ENCODE measurements at places on chromosomes 16 and 17.

GRCh38 chr17:46883871-46884520, 32.6 kb downstream of the WNT9B start:
- DNase-seq, result no peak

DNA sequence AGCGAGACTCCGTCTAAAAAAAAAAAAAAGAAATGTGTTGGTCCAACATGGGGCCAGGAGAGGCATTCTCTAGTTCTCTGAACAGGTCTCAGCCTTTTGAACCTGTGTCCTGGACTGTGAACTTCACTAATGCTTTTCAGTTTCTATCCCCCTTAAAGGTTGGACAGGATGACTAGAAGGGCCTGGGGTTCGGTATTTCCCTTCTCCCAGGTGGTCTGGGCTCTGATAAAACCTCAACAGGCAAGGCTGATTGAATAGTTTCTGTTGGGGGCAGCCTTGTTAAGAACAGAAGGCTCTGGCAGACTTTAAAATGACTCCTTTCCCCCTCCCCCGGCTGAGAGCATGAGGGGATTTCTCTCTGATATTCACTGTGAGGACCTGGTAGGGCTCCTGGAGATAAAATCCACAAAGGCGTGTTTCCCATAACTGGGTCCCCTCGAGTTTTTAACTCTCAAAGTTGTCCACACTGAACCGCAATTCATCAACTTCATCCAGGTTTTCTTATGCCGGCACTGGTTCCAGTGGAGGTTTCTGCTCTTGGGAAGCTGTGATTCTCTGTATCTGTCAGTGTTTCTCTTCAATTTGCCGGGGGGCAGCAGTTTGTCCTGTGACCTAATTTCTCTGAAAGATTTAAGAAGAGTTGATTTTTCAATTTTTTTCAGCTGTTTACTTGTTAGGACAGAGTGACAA, 91.3 kb downstream of the METRNL start:
- no peak for DNase-seq

- no peak for DNase-seq
These were observed 46.1 kb downstream of the ANKRD11 start for GRCh38 chr16:89444151-89444723.

DNA sequence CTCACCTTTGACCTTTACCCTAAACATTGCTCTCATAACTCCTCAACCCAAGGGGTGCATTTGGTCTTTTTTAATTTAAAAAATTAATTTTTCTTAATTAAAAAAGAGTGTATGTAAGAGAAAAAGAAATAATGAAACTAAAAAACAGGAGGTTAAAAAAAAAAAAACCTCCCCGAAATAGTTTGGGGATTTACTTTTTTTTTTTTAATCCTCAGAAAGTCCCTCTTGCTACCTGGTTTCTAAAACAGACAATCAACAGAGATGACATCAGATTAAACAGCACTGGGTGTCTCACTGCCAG, 301.3 kb downstream of the SOX9 start:
- no peak for DNase-seq

DNA sequence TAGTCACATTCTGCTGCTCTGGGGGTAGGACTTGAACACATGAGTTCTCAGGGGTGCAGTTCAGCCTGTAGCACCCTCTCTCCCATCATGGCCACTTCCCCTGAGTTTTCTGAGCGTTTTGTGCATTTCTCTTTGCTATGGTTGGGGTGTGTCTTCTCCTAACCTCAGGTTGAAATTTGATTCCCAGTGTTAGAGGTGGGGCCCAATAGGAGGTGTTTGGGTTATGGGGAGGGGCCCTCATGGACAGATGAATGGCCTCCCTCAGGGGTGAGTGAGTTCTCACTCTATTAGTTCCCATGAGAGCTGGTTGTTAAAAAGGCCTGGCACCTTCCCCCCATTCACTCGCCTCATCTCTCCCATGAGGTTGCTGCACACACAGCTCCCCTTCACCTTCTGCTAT, 101.1 kb downstream of the FOXL1 start:
- DNase-seq, result no peak

GRCh38 chr17:64775701-64776570, 113.8 kb upstream of the SMURF2 start:
- no peak for DNase-seq

DNA sequence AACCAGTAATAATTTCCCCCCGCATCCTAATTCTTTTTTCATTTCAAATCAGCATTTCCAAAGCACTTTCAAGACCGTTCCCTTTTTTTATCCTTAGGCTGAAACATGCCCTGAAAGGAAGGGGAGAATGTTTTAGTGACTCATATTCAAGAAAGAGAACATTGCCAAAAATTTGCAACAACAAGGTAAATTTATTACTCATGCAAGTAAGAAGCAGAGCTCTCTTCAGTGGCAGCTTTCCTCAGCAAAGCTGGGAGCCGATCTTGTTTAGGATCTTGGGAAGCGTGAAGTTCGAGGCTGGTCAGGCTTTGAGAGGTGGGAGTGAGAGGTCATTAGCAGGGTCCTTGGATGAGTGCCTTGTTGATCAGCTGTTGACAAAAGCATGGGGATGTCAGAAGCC, 129.5 kb downstream of the PRKCA start:
- no peak for DNase-seq

DNA sequence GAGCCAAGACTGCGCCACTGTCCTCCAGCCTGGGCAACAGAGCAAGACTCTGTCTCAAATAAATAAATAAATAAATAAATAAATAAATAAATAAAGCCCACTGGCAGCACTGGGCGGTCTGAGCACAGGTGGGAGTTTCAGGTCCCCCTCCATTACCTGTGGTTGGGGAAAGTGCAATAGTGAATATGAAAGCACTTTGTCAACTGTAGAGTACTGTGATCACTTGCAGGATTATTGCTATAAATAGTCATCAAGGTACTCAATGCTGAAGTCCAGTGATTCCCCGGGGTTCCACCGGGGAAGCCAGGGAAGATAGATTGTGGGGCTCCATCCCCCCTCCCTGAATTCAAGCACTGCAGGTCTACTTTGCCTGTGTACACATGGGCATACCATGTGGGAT, 42.7 kb upstream of the CPNE2 start:
- DNase-seq, result no peak

- DNase-seq, result no peak
These were observed 936 bp downstream of the EMC6 start for GRCh38 chr17:3669548-3669947.

- no peak for DNase-seq
These were observed 175.7 kb downstream of the KCNJ2 start for GRCh38 chr17:70345061-70345460.

DNA sequence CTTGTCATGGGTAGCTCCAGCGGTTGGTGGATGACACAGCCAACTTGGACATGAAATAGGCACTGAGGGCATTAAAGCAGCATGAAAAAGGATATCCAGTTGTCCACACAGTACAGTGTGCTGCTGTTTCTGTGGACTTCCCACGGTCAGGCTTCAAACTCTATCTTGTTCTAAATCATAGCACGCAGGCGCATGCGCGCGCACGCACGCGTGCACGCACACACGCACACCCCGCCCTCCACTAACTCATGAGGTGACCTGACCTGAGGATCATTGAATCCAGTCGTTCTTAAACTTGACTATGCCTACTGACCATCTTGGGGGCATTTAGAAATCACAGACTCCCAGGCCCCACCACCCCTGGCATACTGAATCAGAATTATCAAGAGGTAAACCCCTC, 361.4 kb downstream of the CA10 start:
- DNase-seq, result no peak

- no peak for DNase-seq
These were observed 5.4 kb upstream of the SLC5A2 start for GRCh38 chr16:31477220-31478216.

GRCh38 chr16:68289621-68290329, 21.0 kb downstream of the SLC7A6OS start:
- no peak for DNase-seq

GRCh38 chr17:48192321-48192731, 84.8 kb downstream of the SNX11 start:
- DNase-seq, result no peak

GRCh38 chr17:7439462-7440112, at the start of gene FGF11:
FGF11 (plus strand) TSS chr17:7439512; CDS start chr17:7439621, 109 bp downstream.
- DNase-seq, result no peak

DNA sequence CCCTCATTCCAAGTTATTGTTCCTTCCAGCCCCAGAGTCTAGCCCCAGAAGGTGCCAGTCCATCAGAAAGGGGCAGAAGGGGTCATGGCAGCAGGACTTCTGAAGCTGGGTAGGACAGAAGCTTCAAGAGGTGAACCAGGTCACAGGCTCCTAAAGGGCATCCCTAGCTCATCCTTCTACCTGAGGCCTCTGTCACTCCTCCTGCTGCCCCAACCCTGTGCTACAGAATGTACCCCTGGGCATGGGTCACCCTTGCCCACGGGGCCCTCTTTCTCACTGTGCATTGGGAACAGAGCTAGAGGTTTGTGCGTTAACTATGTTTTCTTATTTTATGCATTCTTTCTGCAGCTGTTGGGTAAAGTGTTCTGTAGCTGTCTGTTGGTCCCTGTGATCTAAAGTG, 46.5 kb downstream of the DNAH17 start:
- no peak for DNase-seq

- no peak for DNase-seq
These were observed 143.0 kb downstream of the SNX29 start for GRCh38 chr16:12119562-12119961.

- no peak for DNase-seq
These were observed 95.1 kb downstream of the METRNL start for GRCh38 chr17:83174362-83175118.

DNA sequence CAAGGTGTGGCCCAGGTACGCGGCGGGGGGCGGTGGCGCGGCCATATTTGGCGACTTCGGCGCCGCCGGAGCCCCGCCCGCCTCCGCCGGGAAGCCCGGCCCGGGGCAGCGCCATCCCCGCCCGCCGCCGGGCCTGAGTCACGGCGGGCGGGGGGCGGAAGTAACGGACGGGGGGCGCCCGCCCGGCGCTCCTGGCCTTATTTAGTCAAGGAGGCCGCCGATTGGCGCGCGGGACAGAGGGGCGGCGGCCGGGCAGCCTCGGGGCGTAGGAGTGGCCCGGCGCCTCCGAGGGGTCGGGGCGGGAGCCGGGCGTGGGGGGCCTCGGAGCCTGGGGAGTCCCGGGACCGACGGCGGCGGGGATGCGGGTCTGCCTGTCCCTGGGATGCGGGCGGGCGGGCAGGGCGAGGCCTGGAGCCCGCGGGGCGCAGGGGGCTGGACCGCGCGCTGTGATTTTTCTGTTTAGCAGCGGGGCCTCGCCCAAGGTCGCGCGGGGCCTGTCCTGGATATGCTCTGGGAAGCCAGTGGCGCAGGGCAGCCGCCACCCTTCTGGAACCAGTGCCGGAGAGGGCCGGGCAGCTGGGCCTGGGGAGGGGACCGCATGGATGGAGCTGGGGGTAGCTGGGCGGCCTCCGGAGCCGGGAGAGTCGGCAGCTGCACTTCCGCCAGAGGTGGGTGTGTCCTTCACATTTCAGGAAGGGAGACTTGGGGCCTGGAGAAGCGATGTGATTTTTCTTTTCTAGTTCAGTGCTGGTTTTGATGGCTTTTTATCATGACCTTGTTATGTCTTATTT, 2.3 kb upstream of the ACTG1 start:
- DNase-seq, result no peak

DNA sequence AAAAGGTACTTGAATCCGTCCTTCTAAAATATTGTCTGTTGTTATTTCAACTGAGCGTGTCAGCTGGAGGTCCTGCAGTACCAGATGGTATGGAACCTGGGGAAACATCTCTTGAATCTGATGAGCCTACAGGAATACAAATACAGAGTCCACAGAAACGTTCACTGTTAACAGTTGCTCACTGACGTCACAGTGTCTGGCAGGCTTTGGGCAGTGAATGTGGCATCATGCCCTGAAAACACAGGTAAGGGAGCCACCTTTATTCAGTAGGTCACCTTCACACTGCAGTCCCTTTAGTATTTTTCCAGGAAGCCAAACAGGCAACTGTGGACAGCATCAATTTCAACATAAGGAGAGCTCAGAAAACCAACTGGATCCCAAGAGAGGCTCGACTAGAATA, 56.1 kb downstream of the AMFR start:
- no peak for DNase-seq

- no peak for DNase-seq
These were observed 33.5 kb downstream of the PPM1E start for GRCh38 chr17:58789160-58789559.

GRCh38 chr17:43732958-43733357, 25.6 kb downstream of the SOST start:
- no peak for DNase-seq

DNA sequence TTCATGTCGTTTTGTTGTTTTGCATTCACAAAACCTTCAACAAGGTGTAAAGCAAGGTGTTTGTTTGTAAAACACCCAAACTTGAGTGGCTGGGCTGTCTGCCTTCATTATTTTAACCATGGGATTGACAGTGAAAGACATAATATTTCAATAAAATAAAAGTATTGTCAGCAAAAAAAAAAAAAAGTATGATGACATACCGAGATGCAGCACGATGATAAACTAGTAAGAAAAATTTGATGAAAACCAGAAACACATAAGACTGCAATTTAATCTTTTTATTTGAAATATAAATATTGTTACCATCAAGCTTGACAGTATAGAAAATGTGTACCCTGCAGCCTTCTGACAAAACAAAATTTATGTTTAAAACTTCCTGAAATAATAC, 419.3 kb upstream of the DYNLRB2 start:
- no peak for DNase-seq

- no peak for DNase-seq
These were observed 114.5 kb downstream of the CLEC16A start for GRCh38 chr16:11058832-11059231.

- no peak for DNase-seq
These were observed 9.3 kb downstream of the SLC46A1 start for GRCh38 chr17:28396635-28397239.

DNA sequence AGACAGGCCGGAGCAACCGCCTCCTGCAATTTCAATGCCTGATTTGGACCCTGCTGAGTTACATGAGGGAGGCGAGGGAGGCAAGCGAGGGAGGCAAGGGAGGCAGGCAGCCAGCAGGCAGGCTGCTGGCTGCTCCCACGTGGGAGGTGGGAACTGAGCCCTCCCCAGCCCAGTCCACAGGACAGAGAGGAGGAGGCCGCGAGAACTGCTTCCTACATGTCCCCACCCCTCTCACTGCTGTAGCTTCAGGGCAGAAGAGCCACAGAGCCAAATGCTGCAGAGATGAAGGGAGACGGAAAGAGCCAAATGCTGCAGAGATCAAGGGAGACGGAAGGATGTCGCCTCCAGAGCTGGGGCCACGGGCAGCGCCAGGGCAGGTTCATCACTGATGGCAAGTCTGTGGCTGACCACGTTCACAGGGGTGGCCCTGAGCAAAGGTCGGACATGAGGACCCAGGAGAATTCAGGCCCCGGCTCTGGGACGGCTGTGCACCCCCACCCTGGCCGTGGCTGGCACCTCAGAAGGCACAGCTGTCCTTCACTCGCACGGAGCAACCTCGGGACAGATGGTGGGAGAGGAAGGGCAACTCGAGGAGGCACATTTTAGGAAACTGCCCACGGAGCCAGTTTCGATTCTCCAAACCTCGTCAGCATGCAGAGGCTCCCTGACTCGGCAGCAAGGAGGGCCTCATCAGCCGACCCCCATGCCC, 21.5 kb downstream of the RPH3AL start:
- no peak for DNase-seq

GRCh38 chr16:1031666-1032065, 40.9 kb upstream of the SSTR5 start:
- no peak for DNase-seq

All from stimulated activated CD8-positive, alpha-beta memory T cell treated with anti-CD3 and anti-CD28 coated beads, Interleukin-7, amount 100 ng/mL, for 24 hours (primary cell).